Hepatocyte (in vitro differentiated cells): ENCODE measurements at places on chromosomes 1 and 21. TPM values are rescaled to one million over a fixed set of nuclear protein-coding genes. Genes with fewer than 3 reads are reported as not detected.

DNA sequence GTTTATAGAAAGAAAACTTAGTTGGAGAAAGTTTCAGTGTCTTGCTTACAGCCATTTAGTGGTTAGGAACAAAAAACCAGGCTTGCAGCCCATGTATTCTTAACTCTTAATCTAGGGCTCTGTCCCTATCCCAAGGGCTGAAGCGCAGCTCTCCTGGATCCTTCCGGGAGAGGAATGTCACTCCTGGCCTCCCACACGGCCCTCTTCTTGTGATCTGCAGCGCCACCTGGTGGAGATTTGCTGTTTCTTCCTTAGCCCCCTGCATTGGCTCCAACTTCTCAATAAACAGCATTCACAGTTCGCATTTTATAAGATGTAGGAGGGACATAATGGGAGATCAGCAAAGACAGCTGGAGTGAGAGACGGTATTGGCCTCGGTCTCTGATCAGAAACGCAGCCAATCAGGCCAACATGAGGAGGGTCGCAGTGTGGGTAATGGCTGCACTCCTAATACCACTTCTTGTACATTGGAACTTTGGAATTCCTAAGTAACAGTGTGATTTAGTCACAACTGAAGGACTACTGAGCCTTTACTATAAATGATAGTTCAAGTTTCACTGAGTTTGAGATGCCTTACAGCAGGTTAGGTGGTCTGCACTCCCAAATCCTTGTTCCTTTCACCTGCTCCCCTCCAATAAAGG lies 283.4 kb downstream of the ASTN1 start:
- DNase-seq, result peak; percentile 93

GRCh38 chr1:232274236-232274855 lies 355.6 kb downstream of the SIPA1L2 start:
- DNase-seq, result peak; percentile 48

DNA sequence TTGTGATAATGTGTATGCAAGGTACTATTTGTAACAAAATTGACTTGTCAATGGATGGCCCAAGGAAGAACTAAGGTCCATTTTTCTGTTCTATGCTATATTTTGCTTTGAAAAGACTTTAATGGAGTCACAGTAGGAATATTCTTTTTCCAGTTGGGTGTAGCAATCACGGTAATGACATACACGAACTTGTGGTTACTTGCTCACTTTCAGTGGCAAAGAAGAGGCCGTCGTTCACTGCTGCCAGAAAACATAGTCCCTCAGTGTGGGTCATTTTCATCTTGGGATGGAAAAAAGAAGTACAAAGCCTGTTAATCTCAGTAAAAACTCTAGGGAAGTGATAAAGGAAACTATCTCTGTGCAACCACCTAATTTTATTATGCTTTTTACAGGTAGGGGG lies 47.8 kb upstream of the LAMC2 start:
- DNase-seq, result no peak

- no peak for DNase-seq
Measured at GRCh38 chr1:21301794-21302440, 11.7 kb upstream of the ECE1 start.

DNA sequence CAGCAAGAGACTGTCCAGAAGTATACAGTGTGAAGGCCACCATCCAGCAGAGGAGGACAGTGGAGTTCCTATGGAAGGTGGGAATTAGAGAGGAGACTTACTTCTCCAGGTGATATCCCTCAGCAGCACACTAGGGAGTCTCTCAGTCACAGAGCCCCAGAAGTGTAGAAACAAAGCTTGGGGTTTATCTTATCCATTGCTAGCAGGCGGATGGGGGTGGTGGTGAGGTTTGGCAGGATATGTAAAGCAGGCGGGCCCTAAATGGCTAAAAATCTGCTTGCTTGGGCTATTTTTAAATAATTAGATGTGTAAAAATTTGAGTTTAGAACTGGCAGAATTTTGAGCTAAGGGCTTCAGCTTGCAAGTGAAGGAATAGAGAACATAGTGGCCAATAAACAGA lies 50.1 kb upstream of the RGS18 start:
- DNase-seq, result no peak

GRCh38 chr1:148315071-148315811 lies 163.2 kb upstream of the NBPF11 start:
- DNase-seq, result no peak

GRCh38 chr1:115458426-115459114 lies 120.5 kb upstream of the NGF start:
- no peak for DNase-seq

DNA sequence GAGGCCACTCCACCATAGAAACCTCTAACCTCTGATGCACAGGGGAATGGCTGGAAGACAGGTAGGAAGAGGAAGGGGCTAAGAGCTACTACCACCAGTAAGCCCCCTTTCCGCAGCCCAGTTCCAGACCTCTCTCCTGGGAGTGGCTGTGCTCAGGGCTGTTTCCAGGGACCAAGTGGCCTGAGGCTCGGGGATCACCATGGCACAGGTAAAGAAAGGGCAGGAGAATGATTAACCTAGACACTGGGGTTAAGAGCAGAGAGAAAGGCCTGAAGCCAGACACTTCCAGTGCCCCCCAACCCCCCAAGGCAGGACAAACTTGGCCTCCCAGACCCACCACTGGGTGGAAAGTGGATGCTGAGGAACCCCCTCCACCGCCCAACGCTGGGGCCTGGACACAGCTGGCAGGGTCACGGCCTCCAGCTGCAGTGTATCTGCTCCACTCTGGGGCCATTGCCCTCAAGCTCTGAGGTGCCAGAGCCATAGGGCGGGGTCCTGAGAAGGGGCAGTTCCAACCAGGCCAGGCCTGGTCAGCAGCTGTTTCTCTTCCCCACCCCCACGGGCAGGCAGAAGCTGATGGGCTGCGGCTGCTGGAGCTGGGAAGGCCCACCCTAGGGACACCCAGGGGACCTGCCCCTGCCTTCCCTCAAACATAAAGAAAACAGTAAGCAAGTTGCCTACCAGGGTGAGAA lies 2.6 kb downstream of the TAGLN2 start:
- peak; percentile 55 for DNase-seq

- DNase-seq, result no peak
Measured at GRCh38 chr1:156897078-156897825, 3.7 kb downstream of the PEAR1 start.

GRCh38 chr1:69103705-69104385 lies 463.9 kb upstream of the LRRC7 start:
- no peak for DNase-seq

- peak; percentile 6 for DNase-seq
Measured at GRCh38 chr1:82386365-82387011, 585.8 kb downstream of the ADGRL2 start.

- no peak for DNase-seq
Measured at GRCh38 chr1:46415514-46415913, 21.4 kb downstream of the FAAH start.

DNA sequence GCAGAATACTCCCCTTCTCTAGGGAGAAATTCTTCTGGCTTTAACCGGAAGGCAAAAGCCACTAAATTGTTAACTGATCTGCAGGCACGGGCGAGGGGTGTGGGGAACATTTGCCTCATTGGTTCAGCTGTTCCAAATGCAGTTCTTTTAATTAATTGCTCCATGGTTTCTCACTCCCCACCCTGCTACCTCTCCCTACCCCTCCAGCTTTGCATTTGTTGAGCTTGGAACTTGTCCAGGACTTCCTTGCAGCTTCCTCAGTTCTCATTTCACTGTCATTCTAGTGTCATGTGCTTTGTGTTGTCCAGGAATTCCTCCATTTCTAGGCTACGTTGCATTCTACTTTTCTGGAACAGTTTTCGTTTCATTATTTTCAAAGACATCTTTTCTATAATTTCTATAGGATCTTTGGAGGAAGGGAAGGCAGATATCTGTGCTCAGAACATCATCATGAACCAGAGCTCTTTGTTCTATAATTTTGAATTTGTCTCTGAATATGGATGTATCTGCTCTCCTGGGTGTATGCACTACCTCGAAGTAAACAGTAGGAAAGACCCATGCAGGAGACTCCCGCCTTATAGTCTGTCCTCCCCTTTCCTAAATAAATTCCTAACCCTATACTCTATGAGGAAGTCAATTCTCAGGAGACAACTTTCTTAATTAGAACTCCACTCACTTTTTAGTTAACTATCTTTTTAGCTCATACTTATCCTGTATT lies 132.4 kb upstream of the LMO4 start:
- no peak for DNase-seq

DNA sequence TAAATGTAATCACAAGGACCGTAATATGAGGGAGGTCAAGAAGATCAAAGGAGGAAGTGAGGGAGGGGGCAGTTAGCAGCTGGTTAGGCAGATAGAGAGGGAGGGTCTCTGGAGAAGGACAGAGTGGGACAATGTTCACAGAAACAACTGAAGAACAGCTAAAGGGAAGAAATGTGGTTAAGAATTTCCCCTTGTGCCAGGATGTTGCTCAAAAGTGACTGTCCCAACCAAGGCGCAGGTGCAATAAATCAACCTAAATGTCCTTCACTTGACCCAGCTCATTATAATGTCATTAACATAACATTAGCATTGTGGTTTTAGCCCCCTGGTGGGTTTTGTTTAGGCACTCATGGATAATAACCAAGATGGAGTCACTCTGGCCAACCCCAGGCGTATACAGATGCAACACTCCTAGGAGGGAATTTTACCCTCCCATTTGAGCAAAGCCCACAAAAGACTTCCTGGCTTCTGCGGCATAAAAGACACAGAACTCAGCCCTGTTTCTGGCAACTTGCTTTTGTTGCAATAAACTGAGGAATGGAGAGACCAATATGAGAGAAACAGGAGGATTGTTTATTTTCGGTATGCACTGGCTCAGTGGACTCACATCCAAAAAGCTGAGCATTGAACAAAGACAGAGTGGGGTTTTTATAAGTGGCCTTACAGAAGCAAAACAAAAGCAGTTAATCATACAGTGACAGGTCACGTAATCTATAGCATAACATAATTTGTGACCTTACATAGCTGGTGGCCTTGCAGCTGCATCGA lies 7.3 kb upstream of the CA6 start:
- no peak for DNase-seq

DNA sequence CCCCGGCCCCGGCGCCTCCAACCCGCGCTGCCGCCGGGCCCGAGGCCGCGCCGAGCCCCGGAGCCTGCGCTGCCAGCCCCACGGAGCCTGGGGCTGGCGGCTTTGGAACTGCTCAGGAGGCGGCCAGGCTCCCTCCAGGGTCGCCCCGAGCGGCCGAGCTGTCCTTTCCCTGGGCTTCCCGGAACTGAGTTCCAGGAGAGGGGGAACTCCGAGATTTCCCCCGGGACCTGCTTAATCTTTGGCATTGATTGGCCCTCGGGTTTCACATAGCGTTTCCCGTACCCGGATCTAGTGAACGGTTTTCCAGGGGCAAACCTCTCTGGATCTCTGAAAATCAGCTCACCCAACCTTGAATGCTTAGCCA lies 504 bp downstream of the H6PD start:
- DNase-seq, result no peak

GRCh38 chr1:15261155-15262002 lies 14.4 kb downstream of the FHAD1 start:
- no peak for DNase-seq

GRCh38 chr1:9996624-9997582 lies at the start of gene RBP7:
Gene RBP7, plus strand, starts transcription at chr1:9997228. Its CDS starts 31 bp downstream, at chr1:9997259.
- peak; percentile 26 for DNase-seq

DNA sequence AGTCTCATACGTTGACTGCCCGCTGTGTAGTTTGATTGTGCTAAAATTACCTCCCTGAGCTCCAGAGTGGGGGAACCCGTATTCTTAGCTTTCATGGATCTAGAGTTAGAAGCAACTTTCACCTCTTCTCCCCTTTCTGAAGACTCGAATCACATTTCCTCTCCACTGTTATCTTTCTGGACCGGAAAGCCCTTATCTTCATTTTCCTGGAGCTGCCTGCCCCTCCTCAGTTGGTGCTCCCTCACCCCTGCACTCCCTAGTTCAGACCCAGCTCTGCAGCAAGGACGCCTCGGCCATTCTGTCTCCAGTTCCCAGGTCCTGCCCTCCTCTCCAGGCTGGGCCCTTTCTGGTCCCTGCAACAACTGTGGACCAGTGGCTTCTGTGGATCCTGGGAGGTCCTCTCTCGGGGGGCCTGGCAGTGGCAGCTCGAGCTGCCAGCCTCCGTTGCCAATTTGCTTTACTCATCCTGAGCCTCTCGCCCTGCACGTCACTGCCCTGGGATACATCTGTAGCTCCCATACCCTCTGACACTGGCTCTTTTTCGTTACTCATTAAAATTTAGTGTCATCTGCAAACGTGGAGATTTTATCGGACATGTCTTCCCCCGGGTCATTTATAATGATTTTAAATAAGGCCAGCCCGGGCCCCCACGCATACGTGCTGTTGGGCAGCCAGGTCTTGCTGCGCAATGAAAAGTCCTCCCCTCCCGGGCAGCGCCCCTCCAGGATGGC lies 141.5 kb upstream of the VAMP3 start:
- no peak for DNase-seq

DNA sequence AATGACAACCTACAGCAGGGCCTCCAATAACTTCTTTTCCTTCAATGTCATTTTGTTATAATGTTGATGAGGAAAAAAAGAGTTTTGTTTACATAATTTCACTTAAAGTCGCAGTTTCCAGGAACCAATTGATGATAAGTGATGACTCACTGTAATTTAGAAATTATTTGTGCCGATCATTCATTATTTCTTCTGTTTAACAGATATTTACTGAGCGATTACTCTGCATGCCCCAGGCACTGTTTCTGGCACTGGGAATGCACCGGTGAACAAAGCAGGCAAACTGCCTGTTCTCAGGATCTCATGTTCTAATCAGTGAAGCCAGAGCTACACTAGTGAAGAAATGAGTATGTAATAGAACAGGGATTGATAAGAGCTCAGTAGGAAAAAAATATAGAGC lies 403.4 kb downstream of the NTNG1 start:
- DNase-seq, result no peak

- no peak for DNase-seq
Measured at GRCh38 chr1:198535631-198536030, 4.8 kb downstream of the ATP6V1G3 start.

GRCh38 chr1:208778417-208778816 lies 534.2 kb upstream of the PLXNA2 start:
- no peak for DNase-seq

DNA sequence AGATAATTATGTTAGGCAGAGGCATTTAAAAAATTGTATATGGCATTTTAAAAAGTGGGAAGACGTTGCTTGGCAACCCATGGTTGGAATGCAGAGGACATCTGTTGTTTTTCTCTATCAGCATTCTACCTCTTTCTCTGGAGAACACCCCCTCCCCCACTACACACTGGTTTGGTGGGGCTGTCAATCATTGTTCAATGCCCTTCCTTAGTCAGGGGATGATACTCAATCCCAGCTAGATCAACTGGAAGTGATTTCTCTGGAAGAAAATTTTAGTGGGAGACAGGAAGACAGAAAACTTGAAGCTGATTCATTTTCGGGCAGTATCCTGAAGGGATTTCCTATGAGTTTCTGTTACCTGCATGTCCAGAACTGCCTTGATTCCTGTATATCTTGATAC lies 35.7 kb upstream of the CAP1 start:
- DNase-seq, result no peak

GRCh38 chr1:92399076-92399475 lies 87.6 kb downstream of the GFI1 start:
- no peak for DNase-seq

Gene CLCA4
- 0.07 TPM in 1 of 2 replicates, not detected in the other for total RNA-seq

Gene IFI16
- total RNA-seq, result 22.2 and 25.1 TPM in 2 replicates

Gene NUF2
- total RNA-seq, result 4.4 and 7.0 TPM in 2 replicates

Gene OLFM3
- total RNA-seq, result 6.2 TPM in 2 replicates

Gene S100A14
- total RNA-seq, result 112 and 141 TPM in 2 replicates

Gene ETV3L
- not detected in 2 replicates for total RNA-seq

Gene TMPRSS15
- total RNA-seq, result 0.07 TPM in 1 of 2 replicates, not detected in the other

Gene MRPS15
- total RNA-seq, result 63.2 and 77.4 TPM in 2 replicates

Gene SLC9C2
- 0.77 TPM in 1 of 2 replicates, not detected in the other for total RNA-seq

Gene FAM163A
- total RNA-seq, result 0.12 and 0.43 TPM in 2 replicates

Gene GOLT1A
- total RNA-seq, result 13.6 and 26.6 TPM in 2 replicates

Gene RRAGC
- 28.0 and 36.6 TPM in 2 replicates for total RNA-seq

Gene ZNF692
- 24.2 and 42.1 TPM in 2 replicates for total RNA-seq
